T-helper 1 cell (primary cell): ENCODE measurements at places on chromosomes 3 and 15.
A peak's percentile ranks its signal among the peaks of the same experiment; 100 is the strongest.

GRCh38 chr3:123444023-123444422 lies 4.9 kb downstream of the ADCY5 start:
- DNase-seq = no peak

- DNase-seq = peak; percentile 20
Observed at GRCh38 chr3:27596334-27596841, 112.2 kb upstream of the SLC4A7 start.

DNA sequence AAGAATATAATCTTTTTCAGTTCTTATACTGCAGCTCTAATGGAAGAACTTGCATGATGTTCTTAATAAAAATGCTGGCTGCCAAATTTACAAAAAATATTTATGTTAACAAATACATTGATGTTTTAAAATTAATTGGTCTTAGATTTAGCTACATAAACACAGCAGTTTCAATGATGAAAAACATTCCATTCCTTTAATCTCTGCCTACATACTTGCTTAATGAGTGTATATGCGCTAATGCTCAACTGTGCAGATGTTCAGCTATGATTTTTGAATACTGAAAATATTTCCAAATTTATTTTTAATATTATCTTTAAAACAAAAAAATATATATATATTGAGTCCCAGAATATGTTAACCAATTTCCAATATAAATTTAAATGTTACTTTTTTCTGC lies 867.4 kb downstream of the ROBO1 start:
- DNase-seq = no peak

GRCh38 chr15:64807051-64807749 lies 18.2 kb downstream of the PIF1 start:
- DNase-seq = no peak

- no peak for DNase-seq
Observed at GRCh38 chr15:51349156-51349844, 7.8 kb downstream of the GLDN start.

DNA sequence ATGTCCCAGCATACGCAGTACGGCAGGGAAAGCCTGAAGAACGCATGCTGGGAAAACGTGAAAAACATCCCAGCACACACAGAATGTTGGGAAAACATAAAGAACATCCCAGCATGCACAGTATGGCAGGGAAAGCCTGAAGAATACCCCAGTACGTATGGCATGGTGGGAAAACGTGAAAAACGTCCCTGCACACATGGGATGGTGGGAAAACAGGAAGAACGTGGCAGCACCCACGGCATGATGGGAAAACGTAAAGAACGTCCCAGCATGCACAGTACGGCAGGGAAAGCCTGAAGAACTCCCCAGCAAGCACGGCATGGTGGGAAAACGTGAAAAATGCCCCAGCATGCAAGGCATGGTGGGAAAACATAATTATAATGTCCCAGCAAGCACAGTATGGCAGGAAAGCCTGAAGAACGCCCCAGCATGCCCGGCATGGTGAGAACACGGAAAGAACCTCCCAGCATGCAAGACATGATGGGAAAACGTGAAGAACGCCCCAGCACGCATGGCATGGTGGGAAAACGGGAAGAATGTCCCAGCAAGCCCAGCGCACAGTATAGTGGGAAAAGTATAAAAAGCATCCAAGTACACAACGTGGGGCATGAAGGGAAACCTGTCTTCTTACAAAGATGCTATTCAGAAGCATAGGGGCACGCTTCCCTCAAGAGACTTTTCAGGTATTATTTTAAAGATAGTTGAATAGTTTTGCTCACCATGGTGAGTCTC lies 128.3 kb downstream of the OCA2 start:
- DNase-seq = no peak
